ENCODE measurements at places on chromosomes 12 and 14.

DNA sequence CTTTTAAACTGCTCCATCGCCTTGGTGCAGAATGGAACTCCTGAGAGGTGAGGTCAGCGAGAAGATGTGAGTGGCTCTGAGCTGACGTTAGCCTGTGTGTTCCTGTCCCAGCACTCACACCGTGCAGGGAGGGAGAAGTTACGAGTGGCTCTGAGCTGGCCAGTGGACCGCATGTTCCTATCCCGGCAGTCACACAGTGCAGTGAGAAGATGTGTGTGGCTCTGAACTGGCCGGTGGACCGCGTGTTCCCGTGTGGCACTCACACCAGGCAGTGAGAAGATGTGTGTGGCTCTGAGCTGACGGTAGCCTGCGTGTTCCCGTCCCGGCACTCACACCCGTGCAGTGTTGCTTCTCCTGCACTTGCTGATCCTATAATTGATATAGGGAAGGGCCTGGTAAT, 59.9 kb downstream of the VCPKMT start:
- DNase-seq, result no peak

GRCh38 chr14:63761351-63762117, 33.7 kb upstream of the SGPP1 start:
- no peak for DNase-seq

DNA sequence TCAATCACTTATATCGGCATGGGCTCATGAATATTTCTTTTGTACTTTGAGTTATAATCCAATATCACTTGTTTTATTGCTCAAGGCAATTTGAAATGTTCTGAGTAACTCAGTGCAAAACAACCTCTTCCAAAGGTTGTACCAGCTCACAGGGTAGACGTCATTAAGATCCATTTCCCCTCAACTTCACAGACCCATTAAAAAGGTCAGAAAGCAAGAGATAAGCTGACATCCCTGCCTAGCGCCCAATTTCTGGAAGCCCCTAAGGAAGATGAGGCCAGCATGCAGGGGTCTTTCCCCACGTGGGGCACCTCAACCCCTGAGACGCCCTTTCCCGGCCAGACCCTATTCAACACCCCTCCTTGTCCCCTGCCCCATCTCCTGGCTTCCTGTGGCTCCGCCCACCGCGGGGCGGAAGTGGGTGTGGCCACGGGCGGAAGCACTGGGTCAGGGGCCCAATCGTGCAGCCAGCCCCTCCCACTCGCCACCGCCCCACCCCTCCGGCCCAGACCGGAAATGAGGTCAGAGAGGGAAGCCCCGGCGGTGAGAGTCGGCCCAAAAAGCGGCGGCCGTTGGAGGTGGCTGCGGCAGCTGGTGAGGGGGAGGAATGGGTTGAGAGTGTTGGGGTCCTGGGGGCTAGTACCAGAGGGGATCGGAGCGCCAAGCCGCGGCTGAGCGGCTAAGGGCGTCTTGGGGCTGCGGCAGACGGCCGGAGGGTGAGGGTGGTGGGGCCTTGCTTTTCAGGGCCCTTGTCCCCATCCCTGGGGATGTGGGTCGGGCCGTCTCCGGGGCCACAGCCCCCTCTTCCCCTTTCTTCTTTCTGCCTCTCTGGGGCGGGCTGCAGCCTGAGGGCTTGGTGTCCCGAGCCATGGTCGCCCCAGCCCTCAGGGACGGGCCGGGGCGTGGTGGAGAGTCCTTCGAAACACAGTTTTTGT, at the start of gene GPATCH2L:
Gene GPATCH2L (plus strand): TSS at position 525 of the 935 bp plus-strand sequence. CDS start 2,442 bp downstream, outside the sequence.
- DNase-seq, result peak; percentile 96

GRCh38 chr12:68468036-68468435, 135.9 kb upstream of the MDM1 start:
- no peak for DNase-seq

GRCh38 chr14:64704143-64704742, at the start of gene PLEKHG3:
Gene PLEKHG3, plus strand, starts transcription at chr14:64704424. Its CDS starts 23,208 bp downstream, at chr14:64727632.
- no peak for DNase-seq

DNA sequence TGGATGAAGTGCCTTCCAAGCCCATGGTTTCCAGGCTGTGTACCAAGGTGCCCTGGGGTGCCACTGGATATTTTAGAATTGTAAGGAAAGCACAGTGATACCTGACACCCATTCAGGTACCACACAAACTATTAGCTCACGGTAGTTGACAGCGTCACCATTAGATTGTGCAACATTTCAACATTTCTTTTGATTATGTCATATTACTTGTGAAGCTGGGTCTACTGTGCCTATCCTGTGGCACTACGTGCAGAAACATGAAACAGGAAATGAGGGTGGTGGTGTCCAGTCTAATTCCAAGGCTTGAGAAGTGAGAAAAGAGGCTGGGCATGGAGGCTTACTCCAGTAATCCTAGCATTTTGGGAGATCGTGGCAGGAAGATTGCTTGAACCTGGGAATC, 75.5 kb upstream of the CPM start:
- DNase-seq, result no peak

DNA sequence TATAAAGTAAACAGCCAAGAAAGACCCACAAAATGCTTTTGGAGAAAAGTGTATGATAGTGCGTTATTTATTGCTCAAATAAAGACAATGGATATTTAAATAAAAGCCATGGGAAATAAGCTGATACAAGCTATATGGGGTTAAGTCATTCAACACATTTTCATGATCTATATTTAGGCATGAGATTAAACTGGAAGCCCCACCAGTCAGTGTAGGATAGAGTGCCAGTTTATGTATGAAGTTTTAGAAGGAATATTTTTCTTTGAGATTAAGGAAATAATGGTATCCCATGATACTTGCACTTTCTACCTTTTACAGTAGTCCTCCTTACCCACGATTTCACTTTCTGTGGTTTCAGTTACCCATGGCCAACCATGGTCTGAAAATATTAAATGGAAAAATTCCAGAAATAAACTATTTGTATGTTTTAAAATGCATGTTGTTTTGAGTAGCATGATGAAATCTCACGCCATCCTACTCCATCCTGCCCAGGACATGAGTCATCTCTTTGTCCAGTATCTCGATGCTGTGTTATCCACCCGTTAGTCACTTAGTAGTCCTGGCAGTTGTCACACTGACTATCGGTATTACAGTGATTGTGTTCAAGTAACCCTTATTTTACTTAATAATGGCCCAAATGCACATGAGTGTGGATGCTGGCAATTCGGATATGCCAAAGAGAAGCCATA, 22.3 kb downstream of the SYT1 start:
- DNase-seq, result no peak

DNA sequence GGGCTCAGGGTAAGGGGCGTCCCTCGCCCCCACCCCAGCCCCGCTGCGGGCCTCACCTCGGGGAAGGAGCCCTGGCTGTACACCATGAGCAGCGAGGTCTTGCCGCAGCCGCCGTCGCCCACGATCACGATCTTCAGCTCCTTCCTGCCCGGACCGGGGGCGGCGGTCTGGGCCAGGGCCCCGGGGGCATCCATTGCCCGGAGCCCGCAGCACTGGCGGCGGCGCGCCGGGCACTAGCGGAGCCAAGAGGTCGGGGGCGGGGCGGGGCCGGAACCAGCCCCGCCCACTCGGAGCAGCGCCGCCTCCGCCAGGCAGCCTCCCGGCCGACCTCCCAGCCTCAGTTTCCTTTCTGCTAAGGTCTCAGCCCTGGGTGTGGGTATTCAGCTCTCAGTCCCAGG, at the start of gene RHOF:
Gene RHOF (minus strand): TSS at position 249 of the 398 bp plus-strand sequence. CDS start 55 bp downstream, at position 194.
- DNase-seq, result no peak

Data from stimulated activated CD8-positive, alpha-beta memory T cell treated with anti-CD3 and anti-CD28 coated beads, Interleukin-4, amount 100 ng/mL, for 4 hours (primary cell).